GM23248 (cell line): ENCODE measurements at places on chromosomes 13 and 19. TPM values are rescaled to one million over a fixed set of nuclear protein-coding genes. Genes with fewer than 3 reads are reported as not detected.

The FUT2 gene
- total RNA-seq: not detected in 2 replicates

GRCh38 chr19:13447978-13448377 is 58.3 kb downstream of the CACNA1A start:
- no peak for DNase-seq

DNA sequence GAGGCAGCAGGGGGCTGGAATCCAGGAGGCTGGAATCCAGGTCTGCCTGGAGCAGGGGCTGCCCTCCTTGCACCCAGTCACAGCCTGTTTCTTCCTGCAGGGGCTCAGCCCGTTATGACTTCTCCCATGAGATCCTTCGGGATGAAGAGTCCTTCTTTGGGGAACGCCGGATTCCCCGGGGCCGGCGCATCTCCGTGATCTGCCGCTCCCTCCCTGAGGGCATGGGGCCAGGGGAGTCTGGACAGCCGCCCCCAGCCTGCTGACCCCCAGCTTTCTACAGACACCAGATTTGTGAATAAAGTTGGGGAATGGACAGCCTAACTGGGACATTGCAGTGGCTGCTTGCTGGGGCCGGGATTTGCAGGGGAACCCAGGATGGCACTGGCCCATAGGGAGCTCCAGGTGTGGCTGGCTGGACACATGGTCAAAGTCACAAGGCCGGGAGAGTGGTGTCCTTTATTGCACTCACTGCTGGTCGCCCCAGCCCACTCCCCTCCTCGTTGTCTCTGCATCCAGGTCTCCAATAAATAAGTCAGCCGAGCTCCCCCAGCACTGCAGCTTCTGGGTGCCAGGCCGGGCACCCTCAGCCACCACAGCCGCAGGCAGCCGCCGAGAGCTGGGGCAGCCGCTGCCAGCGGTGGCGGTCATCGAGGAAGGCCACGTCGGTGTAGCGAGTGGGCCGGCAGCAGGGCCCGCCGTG is 872 bp downstream of the PSPN start:
- DNase-seq: no peak

The OLFM4 gene
- total RNA-seq: not detected in 2 replicates

DNA sequence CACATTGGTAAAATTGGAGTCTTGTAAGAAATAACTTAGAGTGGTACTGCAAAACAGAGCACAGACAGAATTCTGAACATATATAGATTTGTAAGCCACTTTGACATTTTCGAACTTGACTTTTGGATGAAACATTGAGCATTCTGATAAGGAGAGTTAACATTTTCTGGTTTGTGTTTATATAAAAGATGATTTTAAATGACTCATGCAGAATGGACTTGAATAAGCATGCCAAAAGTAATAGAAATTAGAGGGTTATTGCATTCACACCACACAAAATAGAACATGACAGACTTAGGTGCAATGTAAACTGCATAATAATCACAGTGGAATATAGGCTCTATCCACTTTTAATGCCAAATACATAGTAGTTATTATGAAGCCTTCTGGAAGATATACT is 507.0 kb downstream of the DACH1 start:
- no peak for DNase-seq
